ENCODE measurements at places on chromosomes 3 and 15.

- DNase-seq, result no peak
Measured at GRCh38 chr15:95669146-95669922, 661.2 kb upstream of the NR2F2 start.

DNA sequence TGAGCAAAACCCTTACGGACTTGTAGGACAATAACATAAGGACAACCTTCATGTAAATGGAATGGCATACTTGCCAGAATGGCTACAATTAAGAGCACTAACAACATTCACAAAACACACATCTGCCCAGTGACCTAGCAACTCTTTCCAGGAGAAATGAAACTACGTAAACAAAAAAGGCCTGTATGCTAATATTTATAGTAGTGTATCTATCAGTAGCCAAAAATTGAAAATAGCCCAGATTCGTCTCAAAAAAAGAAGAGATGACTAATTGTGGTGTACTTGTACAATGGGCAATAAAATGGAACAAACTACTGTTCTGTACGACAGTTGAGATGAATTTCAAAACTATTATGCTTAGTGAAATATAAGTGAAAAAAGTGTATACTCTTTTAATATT is 38.4 kb downstream of the CMC1 start:
- no peak for DNase-seq

DNA sequence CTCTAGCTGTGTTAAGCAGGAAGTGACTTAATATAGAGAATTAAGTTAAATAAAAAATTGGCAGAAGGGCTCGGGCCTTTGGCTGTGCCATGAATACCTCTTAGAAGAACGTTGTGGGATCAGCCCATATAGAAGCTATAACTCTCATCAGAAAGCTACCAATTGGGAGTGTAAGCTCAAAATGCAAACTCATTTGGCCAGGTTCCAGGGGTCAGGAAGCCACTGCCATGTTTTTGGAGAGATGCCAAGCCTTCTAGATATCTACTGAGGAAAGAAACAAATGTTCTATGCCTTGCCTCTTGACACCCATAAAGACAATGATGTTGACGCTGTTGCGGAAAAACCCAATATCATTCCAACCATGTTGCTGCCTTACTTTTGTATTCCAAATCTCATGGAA is 475.2 kb upstream of the TGFBR2 start:
- DNase-seq, result no peak

GRCh38 chr3:77262361-77262760 is 222.5 kb downstream of the ROBO2 start:
- DNase-seq, result no peak

GRCh38 chr3:28240441-28240840 is 978 bp upstream of the CMC1 start:
- DNase-seq, result no peak

- no peak for DNase-seq
Measured at GRCh38 chr3:57127891-57128518, 37.1 kb downstream of the IL17RD start.

- no peak for DNase-seq
Measured at GRCh38 chr3:187694801-187695200, 7.6 kb downstream of the RTP2 start.

DNA sequence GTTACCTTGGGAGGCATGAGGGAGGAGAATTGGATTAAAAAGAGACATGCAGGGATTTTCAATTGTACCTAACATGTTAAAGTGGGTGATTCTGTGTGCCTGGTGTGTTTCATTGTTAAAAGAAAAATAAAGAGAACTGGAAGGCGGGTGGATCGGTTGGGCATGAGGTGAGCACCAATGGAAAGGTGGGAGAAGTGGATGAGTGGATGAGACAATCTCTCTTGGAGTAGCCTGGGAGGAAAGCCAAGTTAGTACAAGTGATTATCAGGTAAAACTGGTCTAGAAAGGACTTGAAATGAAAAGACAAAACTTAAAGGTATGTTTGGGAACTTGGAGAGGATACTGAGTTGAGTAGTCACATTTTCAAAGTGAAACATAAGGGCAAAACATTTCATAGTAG is 12.1 kb downstream of the VEPH1 start:
- DNase-seq, result no peak
